Effector memory CD4-positive, alpha-beta T cell (primary cell): ENCODE measurements at places on chromosomes 3 and 15.

- DNase-seq: no peak
Observed at GRCh38 chr15:86115145-86115801, 35.6 kb downstream of the AGBL1 start.

DNA sequence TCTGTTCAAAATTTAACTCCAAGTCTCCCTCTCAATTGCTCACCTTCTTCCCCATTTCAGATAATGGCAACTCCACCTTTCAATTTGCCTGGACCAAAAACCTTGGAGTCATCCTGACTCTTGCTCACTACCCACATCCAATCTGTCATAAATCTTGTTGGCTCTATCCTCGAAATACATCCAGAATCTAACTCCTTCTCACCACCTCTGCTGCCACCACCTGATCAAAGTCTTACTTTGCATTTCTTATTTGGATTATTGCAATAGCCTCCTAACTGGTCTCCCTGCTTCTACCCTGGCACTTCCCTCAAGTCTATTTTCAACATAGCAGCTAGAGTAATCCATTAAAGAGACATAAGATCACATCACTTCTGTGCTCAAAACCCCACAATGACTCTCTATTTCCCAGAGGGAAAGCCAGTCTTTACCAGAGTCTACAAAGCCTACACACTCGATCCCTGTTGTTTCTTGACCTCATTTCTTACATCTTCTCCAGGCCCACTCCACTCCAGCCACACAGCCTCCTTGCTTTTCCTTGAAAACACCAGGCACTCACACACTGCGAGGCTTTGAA lies 86.6 kb downstream of the GPR156 start:
- no peak for DNase-seq

- DNase-seq: no peak
Observed at GRCh38 chr3:125125821-125126245, 70.0 kb upstream of the HEG1 start.

DNA sequence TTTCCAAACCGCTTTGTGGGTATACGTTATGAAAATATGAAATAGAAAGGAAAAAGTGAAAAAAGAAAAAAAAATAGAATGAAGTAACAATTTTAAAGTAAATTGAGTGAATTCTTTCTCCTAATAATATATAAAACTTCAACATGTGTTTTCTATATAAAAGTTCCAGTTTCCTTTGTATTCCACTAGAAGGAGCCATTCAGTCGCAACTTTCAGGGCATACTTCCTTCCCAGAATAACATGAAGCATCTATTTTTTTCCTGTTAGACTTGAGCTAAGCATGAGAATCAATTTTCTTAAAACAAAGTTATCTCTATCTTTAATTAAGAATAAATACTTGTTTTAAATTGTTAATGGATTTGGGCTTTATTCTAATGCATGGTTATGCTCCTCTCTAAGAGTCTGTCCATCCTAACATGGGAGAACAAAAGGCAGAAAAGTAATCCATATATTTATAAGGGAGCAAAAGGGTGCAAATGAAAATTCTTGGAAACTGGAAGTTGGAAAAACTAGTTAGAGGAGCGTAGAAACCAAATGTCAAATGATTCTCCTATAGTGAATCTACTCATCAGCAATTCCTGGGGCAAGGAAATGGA lies 16.0 kb upstream of the VGLL3 start:
- DNase-seq: no peak

DNA sequence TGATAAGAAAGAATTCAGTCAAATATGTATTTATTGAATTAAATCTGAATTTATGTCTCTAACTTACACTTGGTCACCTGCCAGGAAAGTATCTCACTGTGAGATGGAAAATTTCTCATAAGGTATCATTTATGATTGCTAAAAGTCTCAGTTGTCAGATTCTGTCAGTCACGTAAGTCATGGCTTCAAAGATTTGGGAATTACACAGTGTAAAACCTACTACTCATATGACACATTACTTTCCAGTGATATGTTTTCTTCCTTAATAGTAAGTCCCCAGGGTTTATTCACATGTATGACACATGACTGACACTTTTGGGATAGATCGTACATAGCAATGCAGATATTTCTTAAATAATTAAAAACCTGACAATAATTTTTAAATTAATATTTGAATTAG lies 792.2 kb downstream of the PLOD2 start:
- no peak for DNase-seq

DNA sequence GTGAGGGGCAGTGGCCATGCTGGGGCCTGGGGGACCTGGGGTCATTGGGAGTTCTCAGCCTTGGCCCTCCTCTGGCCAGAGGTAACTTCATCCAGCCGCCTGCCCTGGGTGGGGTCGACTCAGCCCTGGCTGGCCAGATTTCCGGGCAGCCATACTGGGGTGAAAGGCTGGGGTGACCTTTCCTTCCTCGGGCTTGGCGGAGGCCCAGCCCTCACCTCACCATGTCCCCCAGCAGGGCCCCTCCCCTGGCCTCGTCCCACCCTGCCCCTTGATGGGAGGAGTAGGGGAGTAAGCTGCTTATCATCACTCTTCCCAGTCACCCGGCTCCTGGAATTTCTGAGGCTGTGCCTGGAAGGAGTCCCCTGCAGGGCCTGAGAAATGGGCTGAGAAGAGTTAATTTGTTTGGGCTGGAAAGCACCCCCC lies 5.4 kb downstream of the SEMA3F start:
- no peak for DNase-seq

- no peak for DNase-seq
Observed at GRCh38 chr3:113717308-113717707, 20.9 kb upstream of the USF3 start.

GRCh38 chr3:143010024-143010423 lies 8.7 kb downstream of the U2SURP start:
- DNase-seq: no peak

- no peak for DNase-seq
Observed at GRCh38 chr15:83436513-83437158, 10.5 kb upstream of the SH3GL3 start.

GRCh38 chr3:141561426-141562034 lies 74.7 kb downstream of the RASA2 start:
- DNase-seq: no peak

GRCh38 chr3:48756640-48757039 lies 39.6 kb upstream of the IP6K2 start:
- no peak for DNase-seq

DNA sequence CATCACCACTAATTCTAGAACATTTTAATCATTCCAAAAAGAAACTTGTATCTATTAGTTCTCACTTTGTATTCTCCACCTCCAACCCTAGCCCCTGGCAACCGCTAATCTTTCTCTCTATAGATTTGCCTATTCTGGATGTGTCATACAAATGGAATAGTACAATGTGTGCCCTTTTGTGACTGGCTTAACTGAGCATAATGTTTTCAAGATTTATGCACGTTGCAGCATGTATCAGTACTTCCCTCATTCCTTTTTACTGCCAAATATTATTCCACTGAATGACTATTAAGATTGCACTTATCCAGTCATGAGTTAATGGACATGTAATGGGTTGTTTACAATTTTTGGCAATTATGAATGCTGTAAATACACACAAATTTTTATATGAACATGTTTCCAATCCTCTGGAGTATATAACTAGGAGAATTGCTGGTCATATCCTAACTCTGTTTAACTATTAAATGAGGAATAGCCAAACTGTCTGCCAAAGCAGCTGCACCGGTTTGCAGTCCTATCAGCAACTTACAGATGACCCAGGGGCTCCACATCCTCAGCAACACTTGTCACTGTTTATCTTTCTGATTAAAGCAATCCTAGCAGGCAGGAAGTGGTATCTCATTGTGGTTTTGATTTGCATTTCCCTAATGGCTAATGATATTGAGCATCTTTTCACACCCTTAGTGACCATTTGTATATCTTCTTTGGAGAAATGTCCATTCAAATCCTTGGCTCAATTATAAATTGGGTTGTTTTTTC lies 42.9 kb downstream of the DCUN1D1 start:
- no peak for DNase-seq

DNA sequence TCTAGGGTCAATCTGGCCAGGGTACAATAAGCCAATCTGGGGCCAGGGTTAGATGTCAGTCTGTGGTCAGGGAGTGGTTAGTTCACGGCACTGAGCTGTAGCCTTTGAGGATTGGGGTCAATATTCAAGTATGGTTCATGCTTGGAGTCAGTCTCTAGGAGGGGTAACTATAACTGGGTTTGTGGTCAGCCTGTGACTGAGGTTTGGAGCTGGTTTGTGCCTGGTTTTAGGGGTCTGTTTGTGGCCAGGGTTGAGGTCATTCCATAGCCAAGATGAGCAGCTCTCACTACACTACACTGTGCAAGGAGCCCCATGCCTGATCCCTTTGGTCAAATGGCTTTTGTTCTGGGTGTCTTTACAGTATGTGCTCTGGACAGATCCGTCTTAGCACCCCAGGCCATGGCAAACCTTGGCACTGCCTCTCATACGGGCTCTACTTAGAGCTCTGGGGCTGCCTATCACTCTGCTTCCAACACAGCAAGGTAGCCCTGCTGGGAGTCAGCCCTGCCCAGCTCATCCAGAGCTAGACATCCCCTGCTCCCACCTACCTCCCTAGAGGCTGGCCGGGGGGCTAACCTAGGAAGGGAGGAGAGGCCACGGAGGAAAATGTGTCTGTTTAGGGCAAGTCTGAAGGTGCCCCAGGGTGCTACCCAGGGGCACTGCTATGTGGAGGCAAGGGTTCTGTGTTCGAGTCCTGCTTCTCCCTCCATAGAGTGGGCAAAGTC lies 63.3 kb upstream of the CORO2B start:
- no peak for DNase-seq

DNA sequence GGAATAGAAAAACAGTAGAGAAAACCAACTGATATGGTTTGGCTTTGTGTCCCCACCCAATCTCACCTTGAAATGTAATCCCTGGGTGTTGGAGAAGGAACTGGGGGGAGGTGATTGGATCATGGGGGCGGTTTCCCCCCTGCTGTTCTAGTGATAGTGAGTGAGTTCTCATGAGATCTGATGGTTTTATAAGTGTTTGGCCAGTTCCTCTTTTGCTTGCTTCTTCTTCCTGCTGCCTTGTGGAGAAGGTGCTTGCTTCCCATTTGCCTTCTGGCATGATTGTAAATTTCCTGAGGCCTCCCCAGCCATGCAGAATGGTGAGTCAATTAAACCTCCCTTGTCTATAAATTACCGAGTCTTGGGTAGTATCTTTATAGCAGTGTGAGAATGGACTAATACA lies 48.4 kb downstream of the EOMES start:
- no peak for DNase-seq

GRCh38 chr3:134627831-134628230 lies 23.0 kb downstream of the KY start:
- no peak for DNase-seq

DNA sequence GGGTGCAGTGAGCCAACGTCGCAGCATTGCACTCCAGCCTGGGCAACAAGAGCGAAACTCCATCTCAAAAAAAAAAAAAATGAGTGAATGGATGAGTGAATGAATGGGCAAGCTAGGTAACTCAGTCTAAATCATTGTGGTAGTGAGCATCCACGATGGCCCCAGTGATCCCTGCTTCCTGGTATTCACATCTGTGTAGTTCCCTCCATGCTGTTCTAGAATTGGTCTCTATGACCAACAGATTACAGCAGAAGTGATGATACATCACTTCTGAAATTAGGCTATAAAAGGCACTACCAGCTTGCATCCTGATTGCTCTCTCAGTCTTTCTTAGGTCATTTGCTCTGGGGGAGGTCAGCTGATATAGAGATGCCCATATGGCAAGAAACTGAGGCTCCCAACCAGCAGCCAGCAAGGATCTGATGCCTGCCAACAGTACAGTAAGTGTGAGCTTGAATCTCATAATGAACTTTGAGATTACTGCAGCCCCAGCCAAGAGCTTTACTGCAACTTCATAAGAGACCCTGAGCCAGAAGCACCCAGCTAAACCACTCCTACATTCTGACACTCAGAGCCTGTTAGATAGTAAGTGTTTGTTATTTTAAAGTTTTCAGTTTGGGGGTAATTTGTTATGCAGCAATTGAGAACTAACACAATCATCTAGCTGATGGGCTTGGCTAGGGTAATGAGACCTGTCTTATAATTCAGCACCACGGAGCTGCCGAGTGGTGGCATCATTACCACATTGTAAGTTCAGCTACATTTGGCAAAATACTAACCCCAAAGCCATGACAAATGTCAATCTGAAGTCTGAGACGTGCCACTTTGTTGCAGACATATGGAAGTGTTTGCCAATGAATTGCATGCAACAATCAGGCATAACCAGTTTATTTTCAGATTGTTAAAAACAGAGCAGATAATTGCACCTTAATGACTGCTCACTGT lies 53.0 kb downstream of the KLHL6 start:
- no peak for DNase-seq

DNA sequence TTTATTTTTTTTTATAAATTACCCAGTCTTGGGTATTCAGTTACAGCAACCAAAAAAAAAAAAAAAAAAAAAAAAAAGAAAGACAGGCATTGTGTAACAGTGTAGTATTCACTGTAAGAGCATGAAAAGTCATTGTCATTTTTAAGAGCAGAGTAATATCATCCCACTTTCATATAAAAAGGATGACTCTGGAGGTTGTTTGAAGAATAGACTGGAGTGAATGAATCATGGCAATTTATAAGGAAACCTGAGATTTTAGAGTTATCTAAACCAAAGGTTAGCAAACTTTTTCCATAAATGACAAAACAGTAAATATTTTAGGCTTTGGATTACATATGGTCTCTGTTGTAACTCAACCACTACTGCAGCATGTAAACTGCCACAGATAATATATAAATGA lies 794.9 kb downstream of the NTRK3 start:
- DNase-seq: no peak

GRCh38 chr3:182568876-182569275 lies 224.4 kb upstream of the ATP11B start:
- DNase-seq: no peak

GRCh38 chr15:40092256-40092978 lies 16.3 kb downstream of the BMF start:
- DNase-seq: no peak

DNA sequence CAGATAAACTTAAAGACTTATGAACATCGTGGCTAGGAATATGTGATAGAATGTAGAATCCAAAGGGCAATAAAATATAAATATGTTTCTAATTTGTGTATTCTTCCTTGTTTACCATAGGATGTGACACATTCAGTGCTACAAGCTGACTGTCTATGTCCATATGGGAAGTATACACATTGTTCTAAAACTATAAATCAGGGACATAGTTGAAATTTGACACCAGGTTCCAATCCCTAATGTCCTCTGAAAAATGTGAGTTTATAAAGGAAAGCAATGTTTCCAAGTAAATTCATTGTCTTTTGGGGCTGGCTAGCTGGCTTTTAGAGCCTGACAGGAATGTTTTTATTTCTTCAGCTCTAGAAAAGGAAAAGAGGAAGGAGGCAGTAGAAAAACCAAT lies 273.6 kb downstream of the CNTN4 start:
- no peak for DNase-seq

GRCh38 chr3:25457671-25458419 lies 29.8 kb downstream of the RARB start:
- no peak for DNase-seq

DNA sequence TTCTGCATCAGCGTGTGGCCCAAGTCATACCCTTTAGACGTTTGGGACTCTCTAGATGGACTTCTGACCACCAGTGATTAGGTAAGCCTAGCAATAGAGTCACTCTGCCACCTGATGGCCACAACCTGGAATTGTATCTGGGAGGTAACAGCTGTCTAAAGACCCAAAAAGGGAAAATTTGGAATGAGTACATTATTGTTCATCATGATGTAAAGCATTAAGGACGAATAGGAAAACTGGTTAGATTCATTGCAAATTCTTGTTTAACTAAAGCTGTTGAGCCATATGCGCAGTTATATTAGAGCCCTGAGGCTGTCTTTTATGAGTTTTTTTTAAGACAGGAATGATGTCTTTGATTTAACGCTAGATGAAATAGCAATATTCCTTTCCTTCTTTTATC lies 63.6 kb downstream of the FAM81A start:
- DNase-seq: no peak
